Suprapubic skin (tissue), 4 donors: ENCODE measurements at places on chromosomes 4 and X.

DNA sequence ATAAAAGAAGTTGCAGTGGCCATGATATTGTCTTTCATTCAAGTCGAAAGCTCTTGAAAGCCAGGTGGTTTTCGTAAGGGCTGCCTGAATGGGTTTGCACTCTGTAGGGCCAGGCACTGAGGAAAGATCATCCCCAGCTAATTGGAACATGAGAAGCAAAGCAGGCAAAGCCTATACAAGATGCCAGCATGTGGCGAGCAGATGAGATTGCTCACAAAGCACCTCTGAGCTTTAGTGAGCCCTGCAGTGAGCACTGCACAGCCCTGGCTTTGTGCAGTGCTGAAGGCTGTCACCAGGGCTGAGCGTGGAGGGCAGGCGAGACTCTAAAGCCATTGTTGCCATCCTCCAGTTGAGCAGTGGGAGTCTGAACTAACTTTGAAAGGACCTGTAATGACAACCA lies 53.8 kb downstream of the HADH start:
- no peak for DNase-seq

- no peak for DNase-seq
These were observed 88.3 kb downstream of the POLA1 start for GRCh38 chrX:24782011-24782410.

- DNase-seq: no peak
These were observed 156.0 kb downstream of the UGT8 start for GRCh38 chr4:114754616-114755015.

DNA sequence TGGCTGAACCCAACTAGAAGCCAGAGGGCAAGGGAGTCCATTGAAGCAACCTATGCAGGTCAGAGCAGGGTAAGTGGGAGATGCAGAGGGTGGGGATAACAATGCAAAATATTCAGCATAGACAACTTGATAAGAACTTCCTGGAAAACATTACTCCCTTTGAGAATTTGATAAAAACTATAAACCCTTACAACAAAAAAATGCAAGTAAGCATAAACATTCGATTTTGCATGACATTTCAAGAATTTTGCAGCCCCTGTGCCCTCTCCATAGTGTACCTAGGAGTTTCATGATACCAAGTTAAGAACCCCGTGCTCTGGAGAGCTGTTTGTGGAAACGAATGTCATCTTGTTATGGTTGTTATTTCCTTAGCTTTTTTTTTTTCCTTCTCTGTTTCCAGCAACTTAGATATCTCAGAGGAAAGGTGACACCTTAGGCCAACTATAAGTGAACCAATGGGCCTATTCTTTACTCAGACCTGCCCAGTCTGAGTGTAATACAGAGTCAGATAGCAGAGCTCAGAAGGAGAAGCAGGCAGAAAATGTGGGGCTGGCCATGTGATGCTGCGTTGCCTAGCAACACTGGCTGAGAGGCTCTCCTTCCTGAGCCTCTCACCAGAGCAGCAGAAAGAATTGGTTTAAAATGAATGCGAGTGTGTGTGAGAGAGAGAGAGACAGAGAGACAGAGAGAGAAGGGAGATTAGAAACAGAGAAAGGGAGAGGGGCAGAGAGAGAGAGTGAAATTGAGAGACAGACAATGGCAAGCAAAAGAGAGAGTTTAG lies 36.7 kb upstream of the GABRQ start:
- DNase-seq: no peak

DNA sequence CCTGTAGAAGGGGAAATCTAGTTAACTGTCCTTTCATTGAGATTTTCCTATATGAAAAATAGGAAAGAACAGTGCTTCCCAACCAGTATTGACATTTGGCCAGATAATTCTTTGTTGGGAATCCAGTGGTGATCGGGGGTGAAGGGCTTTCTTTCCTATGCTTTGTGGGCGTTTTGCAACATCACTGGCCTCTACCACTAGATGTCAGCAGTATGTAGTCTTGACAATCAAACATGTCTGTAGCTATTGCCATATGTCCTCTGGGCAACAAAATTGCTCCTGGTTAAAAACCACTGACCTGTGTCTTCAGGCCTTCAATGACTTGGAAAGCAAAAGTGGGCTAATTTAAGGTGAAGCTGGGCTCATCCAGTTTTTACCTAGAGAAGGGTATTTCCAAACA lies 658.5 kb downstream of the DACH2 start:
- DNase-seq: no peak

DNA sequence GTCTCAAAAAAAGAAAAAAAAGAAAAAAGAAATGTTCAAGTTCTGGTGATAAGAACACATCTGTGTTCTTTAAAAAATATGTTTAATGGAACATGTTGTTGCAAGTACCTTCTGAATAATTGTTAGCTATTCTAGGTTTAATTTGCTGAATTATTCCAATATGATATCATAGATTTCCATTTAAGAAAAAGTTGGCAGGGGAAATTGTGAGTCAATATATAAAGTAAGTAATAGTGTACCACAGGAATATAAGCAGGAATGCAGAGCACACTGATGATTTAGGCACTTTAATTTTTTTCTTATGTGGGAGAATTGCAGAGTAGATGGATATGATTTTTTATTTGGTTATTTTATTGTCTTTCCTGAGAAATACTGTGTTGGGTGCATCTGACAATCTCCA lies 190.7 kb downstream of the RPA4 start:
- no peak for DNase-seq

DNA sequence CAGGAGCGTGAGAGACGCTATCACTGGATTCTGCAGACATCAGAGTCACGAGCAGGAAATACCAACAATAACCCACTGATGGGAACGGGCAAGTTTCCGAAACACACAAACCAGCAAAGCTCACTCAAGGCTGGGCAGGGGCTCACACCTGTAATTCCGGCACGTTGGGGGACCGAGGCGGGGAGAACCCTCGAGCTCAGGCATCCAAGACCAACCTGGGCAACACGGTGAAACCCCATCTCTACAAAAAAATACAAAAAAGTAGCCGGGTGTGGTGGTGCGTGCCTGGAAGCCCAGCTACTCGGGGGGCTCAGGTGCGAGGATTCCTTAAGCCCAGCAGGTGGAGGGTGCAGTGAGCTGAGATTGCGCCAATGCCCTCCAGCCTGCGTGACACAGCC lies 17.2 kb upstream of the GTPBP6 start:
- no peak for DNase-seq

GRCh38 chrX:10508891-10509290 lies 111.5 kb downstream of the MID1 start:
- DNase-seq: no peak

GRCh38 chr4:81747242-81747930 lies 275.7 kb upstream of the RASGEF1B start:
- no peak for DNase-seq

DNA sequence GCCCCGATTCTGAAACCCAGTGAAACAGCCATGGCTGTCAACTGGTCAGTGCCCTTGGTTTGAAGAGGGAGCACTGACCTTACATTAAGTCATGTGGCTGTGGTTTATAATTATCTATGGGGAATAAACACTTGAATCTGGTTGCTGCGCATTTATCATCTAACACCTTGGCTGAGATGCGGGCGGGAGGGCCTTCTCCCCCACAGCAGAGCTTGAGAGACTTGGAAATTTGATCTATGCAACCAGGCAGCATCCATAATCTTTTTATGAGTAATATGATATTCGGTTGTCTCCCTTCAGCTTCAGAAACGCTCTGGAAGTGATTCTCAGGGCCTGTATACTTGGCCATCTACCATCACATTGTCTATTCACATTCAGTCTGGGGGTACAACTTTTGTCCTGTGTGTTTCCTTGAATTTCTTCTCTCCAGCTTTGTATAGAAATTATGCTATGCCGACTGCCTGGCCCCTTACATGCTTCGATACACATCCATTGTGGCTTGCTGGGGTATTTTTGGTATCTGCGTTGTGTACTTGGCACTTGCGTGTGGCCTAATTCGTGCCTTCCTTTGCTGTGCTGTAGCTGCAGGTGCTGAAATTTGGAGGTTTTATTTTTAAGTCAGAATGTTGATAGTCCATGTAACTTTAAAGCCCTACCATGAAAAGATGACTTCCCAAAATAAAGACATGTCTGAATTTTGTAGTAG lies 321.6 kb downstream of the ARHGAP10 start:
- no peak for DNase-seq
